ENCODE measurements at places on chromosomes 5 and 9.

- DNase-seq, result no peak
Observed at GRCh38 chr9:123710299-123710698, 219.6 kb downstream of the DENND1A start.

GRCh38 chr5:24325306-24325832 is 319.4 kb downstream of the CDH10 start:
- no peak for DNase-seq

- DNase-seq, result no peak
Observed at GRCh38 chr5:141439411-141440141, 9.3 kb downstream of the PCDHGA12 start.

GRCh38 chr5:149322518-149322917 is 22.8 kb upstream of the GRPEL2 start:
- no peak for DNase-seq

DNA sequence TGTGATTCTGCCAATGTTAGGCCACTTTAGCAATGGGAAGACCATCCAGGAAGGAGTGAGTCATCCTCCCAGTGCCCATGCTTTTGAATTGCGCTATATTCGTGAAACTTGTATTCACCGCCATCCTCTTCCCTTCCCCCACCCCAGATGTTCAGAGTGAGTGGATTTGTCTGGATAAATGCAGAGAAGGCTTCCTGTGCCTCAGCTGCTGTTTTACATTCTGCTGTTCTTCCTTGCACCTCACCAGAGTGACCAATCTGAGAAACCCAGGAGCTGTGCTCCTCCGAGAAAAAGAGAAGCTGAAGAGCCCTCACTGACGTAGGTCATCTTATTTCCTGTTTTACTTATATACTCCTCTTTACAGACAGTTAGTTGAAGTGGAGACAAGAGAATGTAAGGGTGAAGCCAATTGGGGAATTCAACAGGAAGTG is 24.6 kb upstream of the SVEP1 start:
- no peak for DNase-seq

- DNase-seq, result peak; percentile 75
Observed at GRCh38 chr9:130138171-130138653, 34.0 kb upstream of the NCS1 start.

DNA sequence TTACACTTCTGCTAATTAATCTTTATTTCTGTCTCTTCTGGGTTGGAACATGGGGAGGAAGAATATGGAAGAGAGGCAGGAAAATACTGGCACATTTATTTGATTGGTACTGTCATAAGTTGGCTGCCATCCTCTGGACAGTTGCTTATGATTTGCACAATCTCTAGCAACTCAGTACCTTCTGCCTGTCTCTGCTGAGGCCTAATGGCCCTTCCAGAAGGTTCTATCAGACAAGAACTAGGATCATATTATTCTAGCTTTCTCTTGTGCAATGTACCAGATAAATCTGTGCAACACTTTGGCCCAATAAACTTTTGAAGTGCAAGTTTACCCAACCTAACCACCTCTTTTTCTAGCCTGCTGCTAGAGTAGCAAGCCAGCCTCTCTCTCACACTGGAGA is 335.0 kb downstream of the ARRDC3 start:
- DNase-seq, result no peak
